ENCODE measurements at places on chromosomes 2 and 18.
A peak's percentile ranks its signal among the peaks of the same experiment; 100 is the strongest.

DNA sequence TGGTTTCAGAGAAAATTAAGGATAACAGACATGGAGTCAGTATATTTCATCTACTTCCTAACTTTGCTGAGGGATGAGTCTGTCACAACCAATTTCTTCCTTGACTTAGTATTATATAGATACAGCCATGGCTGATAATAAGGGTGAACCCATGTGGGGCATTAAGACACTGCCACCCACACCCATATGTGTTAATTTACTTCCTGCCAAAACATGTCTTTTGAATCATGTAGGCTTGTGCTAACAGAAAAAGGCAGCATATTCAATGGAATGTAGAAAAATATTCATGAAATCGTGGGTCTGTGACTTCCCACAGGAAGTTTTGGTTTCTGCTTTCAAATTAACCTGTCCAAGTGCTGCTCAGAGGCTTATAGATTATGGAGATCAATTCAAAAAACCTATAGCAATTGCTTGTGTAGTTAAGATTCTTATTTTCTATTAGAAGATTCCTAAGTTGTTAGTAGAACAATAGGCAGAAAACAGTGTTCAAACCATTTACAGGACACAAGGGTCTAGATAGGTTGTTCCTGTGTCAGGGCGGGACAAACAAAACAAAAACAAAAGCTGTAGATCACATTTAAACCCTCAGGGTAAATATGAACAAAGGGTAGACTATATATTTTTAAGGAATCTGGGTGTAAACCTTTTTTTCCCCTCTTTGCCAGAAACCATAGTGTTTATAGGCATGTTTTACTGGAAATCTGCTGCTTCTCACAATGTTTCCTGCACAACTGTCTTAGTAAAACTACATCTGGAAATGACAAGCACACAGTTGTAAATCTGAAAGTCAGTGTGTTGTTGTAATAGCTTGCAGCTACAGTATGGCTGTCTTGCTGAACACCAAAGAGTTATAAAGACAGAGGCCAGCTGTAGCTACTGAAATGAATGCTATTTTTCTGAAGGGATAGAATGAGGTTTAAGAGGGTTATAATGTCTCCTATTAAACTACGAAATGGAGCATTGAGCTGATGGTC lies 691.2 kb downstream of the EPHA4 start:
- no peak for DNase-seq

- DNase-seq: no peak
These were observed 26.6 kb downstream of the EML6 start for GRCh38 chr2:54750040-54750439.

GRCh38 chr2:168782271-168782670 lies 20.2 kb upstream of the NOSTRIN start:
- no peak for DNase-seq

DNA sequence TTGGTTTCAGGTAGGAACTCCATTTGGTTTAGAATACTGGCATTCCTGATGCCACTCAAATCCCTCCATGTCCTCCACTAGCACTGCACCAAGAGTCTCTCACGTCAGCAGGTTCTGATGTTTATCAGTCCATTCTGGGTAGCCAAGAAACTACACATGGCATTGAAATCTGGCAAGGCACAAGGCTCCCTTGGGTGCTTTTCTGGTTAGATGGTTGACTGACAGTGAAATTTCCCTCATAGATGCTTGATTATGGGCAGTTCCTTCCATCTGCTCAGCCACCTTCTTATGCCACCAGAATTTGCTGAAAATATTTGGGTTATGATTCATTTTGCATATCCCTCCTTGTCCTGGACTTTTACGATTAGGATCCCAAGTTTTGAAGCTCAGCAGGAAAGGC lies 32.6 kb downstream of the EDAR start:
- DNase-seq: no peak

GRCh38 chr2:10336283-10336682 lies 33.6 kb downstream of the HPCAL1 start:
- DNase-seq: no peak

DNA sequence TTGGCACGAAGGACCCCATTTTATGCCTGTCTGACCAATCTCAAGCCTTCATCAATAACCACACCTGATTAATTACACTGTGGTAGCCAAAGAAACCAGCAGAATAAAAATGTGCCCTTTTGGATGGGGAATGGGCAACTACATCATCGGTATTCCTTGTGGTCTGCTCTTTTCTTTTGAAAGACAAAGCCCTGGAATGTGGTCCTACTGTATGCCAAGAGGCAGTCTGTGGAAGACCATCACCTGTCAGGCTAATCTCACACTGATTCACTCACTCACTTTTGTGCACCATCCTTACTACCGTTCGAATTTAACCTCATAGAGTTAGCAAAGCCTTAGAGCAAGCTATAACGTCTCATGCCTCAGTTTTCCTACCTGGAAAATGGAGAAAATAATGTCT lies 275.2 kb upstream of the LRRTM1 start:
- no peak for DNase-seq

- no peak for DNase-seq
These were observed 183.0 kb downstream of the PHLPP1 start for GRCh38 chr18:62898359-62898758.

GRCh38 chr2:68931799-68932198 lies 20.9 kb downstream of the GKN2 start:
- no peak for DNase-seq

GRCh38 chr2:219561179-219562048 lies 9.9 kb downstream of the OBSL1 start:
- no peak for DNase-seq

DNA sequence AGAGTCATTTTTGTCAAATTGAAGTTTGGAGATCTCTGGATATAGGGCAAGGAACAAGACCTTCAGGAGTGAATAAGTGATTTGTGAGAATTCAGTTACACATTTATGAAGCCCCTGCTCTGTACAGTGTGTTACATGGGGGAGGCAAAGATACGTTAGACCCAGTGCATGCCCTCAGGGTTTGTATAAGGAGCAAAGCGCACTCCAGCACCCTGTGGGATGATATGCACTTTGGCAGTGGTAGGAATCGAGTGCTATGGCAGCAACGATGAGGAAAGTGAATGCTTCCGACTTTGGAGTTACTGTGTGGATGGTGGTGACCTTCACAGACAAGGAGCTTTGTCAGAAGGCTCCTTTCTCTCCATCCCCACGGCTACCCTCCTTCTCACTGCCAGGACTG lies 74.3 kb upstream of the ALPP start:
- DNase-seq: no peak

- no peak for DNase-seq
These were observed 25.8 kb downstream of the CIDEA start for GRCh38 chr18:12279781-12280531.

DNA sequence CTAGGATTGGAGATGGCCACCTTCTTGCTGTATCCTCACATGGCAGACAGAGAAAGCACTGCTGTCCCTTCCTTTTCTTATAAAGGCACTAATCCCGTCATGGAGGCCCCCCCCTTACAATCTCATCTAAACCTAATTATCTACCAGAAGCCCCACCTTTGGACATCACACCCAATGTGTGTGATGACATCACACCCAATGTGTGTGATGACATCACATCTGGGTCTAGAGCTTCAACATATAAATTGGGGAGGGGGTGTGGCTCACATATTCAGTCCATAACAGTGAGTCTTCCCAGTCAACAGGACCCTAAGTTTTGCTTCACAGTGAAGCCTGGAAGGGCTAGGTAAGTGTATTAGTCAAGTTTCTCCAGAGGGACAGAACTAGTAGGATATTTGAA lies 213.1 kb downstream of the NYAP2 start:
- no peak for DNase-seq

DNA sequence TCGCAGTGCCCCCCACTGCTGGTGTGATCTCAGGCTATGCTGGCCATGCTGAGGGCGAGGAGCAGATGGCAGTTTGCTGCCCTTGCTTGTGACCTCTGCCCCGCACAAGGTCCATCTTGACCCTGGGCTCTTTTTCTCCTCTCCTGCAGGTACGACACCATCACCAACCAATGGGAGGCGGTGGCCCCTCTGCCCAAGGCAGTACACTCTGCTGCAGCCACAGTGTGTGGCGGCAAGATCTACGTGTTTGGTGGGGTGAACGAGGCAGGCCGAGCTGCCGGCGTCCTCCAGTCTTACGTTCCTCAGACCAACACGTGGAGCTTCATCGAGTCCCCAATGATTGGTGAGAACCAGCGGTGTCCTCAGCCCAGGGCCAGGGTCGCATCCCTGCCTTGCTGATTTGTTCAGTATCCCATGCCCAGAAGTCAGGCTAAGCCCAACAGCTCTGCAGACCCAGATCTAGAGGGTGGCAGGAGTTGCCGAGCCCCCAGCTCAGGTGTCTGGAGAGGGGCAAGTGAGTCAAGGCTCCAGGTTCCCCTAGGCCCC lies 223.8 kb downstream of the ATAD2B start:
- DNase-seq: peak; percentile 31

DNA sequence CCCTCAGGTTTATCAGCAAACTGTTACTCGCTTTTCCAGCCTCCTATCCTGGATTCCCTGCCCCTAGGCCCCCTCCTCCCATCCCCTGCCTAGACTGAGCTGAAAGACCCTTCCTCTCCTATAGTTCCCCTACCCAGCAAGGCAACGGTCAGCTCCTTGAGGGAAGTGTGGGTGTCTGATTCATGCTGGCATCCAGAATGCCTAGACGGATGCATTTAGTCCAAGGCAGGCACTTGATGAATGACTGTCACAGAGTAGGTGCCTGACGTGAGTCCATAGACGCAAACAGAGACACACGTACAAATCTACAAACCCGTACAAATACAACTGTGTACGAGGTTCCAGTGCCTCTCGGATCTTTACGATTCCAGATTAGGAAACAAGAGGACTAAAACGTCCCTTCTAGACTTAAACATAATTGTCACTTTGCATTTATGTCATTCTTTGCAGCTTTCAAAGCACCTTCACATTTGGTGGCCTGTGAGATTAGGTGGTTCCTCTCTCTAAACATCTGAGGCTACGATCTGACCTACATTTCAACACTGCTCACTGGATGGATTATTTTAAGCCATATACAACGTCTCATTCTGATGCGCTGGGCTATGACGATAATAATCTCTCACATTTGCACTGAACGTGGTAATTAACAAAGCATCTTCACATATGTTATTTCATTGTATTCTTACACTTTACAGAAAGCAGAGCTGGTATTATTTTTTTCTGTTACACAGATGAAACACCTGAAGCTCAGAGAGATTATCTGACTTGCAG lies 36.7 kb downstream of the DNMT3A start:
- DNase-seq: no peak

- no peak for DNase-seq
These were observed 39.0 kb downstream of the GLI2 start for GRCh38 chr2:120774557-120775160.

- DNase-seq: peak; percentile 74
These were observed 14.9 kb upstream of the CNNM3 start for GRCh38 chr2:96801005-96801785.

- DNase-seq: no peak
These were observed 55.0 kb upstream of the DAPL1 start for GRCh38 chr2:158740127-158740526.

- peak; percentile 5 for DNase-seq
These were observed 53.3 kb upstream of the ZBTB7C start for GRCh38 chr18:48462510-48462909.

DNA sequence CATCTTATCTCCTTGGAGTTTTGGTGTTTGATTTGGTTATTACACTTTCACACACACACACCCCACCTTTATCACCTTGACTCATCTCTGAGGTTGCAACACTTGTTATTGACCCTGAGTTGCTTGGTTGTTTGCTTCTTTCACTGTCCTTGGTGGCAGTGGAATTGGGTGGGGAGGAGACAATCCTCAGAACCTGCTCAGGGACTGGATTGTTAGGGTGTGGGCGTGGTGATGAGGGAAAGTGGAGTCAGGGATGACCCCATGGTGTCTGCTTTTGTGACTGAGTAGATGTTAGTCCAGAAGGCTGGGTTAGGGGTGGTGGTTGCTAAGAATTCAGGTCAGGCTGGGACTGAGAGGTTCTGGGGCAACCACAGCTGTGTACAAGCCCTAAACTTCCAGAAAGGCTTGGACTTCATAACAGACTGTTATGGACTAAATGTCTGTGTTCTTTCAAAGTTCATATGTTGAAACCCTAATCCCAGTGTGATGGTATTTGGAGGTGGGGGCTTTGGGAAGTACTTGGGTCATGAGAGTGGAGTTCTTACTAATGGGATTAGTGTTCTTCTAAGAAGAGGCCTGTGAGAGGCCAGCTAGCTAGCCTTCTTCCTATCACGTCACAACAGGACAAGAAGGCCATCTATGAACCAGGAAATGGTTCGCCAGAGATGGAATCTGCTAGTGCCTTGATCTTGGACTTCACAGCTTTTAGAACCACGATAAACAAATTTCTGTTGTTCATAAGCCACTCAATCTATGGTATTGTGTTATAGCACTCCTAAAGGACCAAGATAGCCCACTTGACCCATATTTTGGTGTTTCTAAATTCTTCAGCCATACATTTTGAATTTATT lies 3.4 kb upstream of the DIS3L2 start:
- DNase-seq: no peak

- DNase-seq: no peak
These were observed 40.5 kb upstream of the SALL3 start for GRCh38 chr18:78939105-78939504.

DNA sequence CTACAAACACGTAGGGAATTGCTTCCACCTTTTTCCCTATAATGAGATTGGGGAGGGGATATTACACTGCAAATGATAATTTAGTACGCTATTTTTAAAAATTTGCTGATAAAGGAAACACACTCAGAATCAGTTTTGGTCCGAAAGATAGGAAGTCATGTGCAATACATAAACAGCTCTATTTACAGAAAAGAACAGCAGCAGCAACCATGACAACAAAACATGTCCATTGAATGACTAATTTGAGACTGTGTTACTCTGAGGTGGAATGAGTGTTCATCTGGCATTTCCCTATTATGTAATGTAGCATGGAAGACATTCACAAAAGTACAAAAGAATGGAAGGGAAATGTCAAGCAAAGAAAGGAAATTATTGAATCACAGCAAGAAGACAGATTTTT lies 337.2 kb downstream of the NBAS start:
- no peak for DNase-seq

- DNase-seq: no peak
These were observed 88.8 kb downstream of the VWA3B start for GRCh38 chr2:98175811-98176210.

- no peak for DNase-seq
These were observed 377.3 kb upstream of the POU3F3 start for GRCh38 chr2:104476563-104476988.

GRCh38 chr2:195606179-195606578 lies 50.8 kb upstream of the SLC39A10 start:
- no peak for DNase-seq

DNA sequence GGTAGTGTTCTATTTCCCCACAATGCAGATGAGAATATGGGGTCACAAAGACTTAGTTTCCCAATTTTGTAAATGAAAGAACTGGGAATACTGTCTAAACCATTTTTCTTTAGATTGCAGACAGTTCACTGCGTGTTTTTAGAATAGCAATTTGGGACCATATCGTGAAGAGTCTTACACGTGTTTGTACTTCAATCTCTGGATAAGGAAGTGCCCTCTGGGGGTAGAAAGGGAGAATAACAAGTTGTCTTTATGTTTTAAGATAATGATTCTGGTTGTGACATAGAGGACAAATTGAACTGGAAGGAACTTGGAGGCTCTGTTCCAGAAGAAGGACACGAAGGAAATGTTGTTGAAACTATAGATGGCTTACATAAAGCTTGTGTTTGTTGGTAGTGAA lies 457.7 kb downstream of the CBLN2 start:
- no peak for DNase-seq

All from liver (tissue), 10 donors.